Activated naive CD4-positive, alpha-beta T cell treated with anti-CD3 and anti-CD28 coated beads for 36 hours (primary cell): ENCODE measurements at places on chromosomes 6 and 20. TPM values are rescaled to one million over a fixed set of nuclear protein-coding genes. Genes with fewer than 3 reads are reported as not detected.

The TOX2 gene
- total RNA-seq: 1.2 TPM

The DSP gene
- total RNA-seq: not detected

The IYD gene
- total RNA-seq: not detected

The LY86 gene
- 1.8 TPM for total RNA-seq

The EFCAB8 gene
- 0.45 TPM for total RNA-seq

The SMIM13 gene
- total RNA-seq: 7.1 TPM

The IRF4 gene
- total RNA-seq: 500 TPM

The C4A gene
- 3.2 TPM for total RNA-seq

The AVP gene
- total RNA-seq: not detected

The OOEP gene
- total RNA-seq: 0.31 TPM

The NSFL1C gene
- 84.1 TPM for total RNA-seq

The ME1 gene
- not detected for total RNA-seq

The FAM50B gene
- 4.4 TPM for total RNA-seq

The BIRC7 gene
- total RNA-seq: not detected

The COL19A1 gene
- total RNA-seq: not detected

GRCh38 chr6:74939721-74940620 lies 265.9 kb downstream of the COL12A1 start:
- no peak overlapping the region for H3K4me3 ChIP-seq
- H3K36me3 ChIP-seq: no peaks in the 10 kb centered on the region
- no peak overlapping the region for H3K27ac ChIP-seq
- no peaks in the 10 kb centered on the region for H3K4me1 ChIP-seq
- H3K27me3 ChIP-seq: no peaks in the 10 kb centered on the region

DNA sequence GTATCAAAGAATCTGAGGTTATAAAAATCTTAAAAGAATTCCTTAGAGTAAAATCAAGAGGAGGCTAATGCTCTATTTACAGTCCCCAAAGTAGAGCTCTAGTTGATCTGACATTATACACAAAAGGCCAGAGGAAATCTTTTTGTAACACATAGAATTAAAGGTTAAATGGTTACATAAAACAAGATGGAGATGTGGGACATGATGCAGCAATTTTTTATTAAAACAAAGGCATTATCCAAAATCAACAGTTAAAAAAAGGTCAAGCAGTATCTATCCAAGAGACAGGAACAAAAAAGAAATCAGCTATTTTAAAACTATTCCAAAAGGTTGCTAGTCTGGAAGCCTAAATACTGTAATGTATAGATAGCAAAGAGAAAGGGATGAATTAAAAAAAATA lies 20.4 kb downstream of the ELOVL5 start:
- H3K36me3 ChIP-seq: peaks cover 31% of the 10 kb centered on the region
- H3K4me3 ChIP-seq: no peak overlapping the region

GRCh38 chr20:49230021-49230420 lies 10.8 kb downstream of the DDX27 start:
- no peaks in the 10 kb centered on the region for H3K27me3 ChIP-seq
- no peak overlapping the region for H3K27ac ChIP-seq

DNA sequence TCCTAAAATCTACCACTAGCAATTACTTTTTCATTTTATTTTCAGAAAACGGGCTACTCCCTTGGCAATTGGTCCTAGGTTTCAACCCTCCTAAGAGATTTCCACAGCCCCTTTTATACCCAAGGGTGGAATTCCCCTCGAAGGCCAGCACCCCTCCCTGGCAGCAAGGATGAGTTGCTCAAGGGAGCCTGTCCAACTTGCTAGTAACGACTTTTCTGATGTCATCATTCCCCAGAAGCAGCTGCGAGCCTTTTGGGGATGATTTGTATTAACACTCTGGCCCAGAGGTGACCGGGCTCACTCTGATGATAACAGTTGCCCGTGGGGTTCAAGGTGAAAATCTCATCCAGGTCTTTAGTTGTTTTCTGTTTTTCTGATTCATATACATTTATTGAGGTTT lies 30.7 kb upstream of the NAA20 start:
- H3K4me3 ChIP-seq: no peak overlapping the region
- H3K36me3 ChIP-seq: no peaks in the 10 kb centered on the region
- no peaks in the 10 kb centered on the region for H3K27me3 ChIP-seq
- no peak overlapping the region for H3K27ac ChIP-seq
- DNase-seq: no peak

DNA sequence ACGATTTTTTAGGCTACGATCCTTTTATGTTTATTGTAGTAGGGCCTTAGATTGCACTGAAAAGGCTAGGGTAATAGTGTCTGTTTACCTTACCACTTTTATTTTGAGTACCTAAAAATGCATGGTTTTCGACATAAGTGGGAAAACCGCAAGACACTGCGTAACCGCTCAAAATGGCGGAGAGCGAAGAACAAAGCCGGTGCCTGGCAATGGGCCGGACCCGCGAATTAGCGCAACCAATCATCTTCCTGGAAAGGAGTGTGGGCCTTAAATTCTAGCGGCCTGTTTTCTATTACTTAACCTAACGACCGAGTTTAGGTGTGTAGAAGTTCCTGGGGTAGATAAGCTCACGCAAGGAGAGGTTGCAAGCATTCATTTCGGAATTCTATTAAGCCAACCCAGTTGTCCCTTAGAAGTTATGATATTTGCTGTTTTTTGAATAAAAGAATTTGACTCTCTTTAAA lies 118.0 kb downstream of the HFE start:
- H3K36me3 ChIP-seq: peaks cover 2% of the 10 kb centered on the region
- H3K4me1 ChIP-seq: peaks cover 14% of the 10 kb centered on the region
- H3K27ac ChIP-seq: no peak overlapping the region
- H3K4me3 ChIP-seq: no peak overlapping the region
- H3K27me3 ChIP-seq: no peaks in the 10 kb centered on the region

DNA sequence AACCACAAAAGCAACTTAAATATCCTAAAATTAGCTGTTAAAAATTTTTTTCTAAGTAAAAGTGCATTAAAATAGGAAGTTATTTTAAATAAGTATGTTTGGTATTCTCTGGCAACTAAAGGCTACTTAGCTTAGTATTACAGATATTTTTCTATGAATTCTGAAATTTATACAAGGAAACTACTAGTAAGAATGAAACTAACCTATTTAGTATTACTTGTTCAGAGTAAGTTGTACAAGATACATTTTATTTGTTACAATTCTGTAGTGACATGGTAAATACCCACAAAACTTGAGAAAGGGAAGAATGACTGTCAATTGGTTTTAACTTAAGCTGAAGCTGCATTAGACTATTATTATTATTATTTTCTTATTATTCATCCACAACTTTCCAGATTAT lies 6.5 kb downstream of the PHIP start:
- DNase-seq: no peak
- no peak overlapping the region for H3K27ac ChIP-seq
- H3K36me3 ChIP-seq: peaks cover 8% of the 10 kb centered on the region
- H3K27me3 ChIP-seq: no peaks in the 10 kb centered on the region
- peaks cover 54% of the 10 kb centered on the region for H3K4me1 ChIP-seq
- no peak overlapping the region for H3K4me3 ChIP-seq

DNA sequence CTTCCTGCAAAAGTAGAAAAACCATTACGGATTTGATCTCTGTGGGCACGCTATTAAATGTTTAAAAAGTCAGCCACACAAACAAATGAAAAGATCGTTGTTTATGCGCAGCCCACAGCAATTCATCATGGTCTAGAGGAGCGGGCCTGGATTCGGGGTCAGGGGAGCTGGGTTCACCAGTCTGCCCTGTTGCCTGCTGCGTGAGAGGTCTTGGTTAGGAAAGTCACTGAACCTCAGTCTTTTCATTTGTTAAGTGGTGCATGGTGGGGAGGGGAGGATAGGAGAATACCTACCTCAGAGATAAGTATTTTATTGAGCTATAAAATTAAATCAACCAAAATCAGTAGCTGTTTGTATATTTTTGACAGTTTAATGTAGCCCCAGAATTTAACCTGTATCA lies 47.3 kb upstream of the FYN start:
- DNase-seq: no peak
- H3K4me1 ChIP-seq: peaks cover 31% of the 10 kb centered on the region
- no peak overlapping the region for H3K4me3 ChIP-seq
- no peaks in the 10 kb centered on the region for H3K36me3 ChIP-seq

DNA sequence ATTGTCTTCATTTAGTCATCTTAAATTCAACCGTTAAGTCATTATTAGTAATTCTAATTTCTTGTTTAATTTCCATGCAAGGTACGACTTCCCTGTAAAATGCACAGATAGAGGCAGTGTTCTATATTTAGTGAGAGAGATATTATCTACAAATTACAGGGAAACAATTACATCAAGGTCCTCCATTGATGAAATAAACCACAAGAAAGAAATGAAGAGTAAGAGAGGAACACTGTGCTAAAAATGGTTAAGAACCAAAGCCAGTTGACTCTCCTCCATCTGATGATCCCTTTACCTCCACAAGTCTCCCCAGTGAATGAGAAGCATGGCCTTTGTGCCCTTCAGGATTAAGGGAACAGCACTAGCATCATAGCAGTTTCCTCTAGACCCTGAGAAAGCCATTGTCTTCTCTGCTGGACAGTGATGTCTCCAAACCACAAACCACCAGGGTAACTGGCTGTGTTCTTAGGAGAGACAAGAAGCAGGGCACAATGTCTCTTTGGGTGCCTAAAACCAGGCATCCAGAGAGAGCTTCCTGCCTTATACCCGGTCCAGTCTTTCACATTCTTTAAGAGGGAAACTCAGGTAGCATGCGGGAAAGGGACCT lies 38.1 kb downstream of the IRF4 start:
- H3K4me1 ChIP-seq: peaks cover 57% of the 10 kb centered on the region
- no peak overlapping the region for H3K4me3 ChIP-seq
- H3K27me3 ChIP-seq: no peaks in the 10 kb centered on the region

DNA sequence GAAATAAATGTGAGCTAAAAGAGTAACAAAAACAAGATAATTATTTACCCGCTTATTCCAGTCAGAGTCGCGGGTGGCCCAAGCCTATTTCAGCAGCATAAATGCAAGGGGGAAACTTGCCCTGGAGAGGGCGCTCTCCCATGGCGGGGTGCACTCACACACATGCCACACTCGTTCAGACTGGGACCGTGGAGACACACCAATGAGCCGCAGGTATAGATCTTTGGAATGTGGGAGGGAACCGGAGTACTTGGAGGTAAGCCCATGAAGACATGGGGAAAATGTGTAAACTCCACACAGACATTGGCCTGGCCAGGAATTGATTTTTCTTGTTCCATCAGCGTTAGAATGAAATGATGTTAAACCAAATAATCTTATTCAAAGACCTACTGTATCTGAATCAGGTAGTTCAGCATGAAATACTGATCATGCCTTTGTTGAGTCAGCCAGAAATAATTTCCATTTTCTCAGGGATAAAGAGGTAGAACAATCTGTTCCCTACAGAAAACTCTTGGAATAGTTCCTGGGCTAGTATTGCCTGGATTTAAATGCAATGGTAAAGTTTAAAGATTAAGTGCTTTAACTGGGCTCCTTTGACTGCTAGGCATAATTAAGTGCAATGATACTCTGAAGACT lies 191.5 kb downstream of the MCHR2 start:
- H3K4me3 ChIP-seq: no peak overlapping the region
- H3K27ac ChIP-seq: no peak overlapping the region
- H3K27me3 ChIP-seq: peaks cover 8% of the 10 kb centered on the region
- no peaks in the 10 kb centered on the region for H3K4me1 ChIP-seq
- no peak for DNase-seq
- no peaks in the 10 kb centered on the region for H3K36me3 ChIP-seq

DNA sequence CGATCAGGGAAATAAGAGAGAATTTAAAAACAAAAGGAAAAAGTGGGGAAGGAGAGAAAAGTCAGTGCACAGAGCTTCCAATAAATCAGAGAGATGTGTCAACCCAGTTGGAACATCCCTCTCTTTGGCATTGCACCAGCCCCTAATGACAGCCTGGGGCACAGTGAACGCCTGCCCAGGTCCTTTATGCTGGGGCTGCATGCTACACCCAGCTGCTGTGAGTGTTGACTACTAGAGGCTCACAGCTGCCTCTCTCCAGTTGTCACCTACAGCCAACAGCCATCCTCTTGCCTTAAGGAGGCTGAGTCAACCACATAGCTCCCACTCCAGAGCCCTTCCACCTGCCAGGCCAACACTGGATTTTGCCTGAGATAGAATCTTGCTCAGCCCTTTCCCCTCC lies 19.0 kb downstream of the OR2H2 start:
- H3K27me3 ChIP-seq: no peaks in the 10 kb centered on the region
- DNase-seq: no peak
- H3K4me1 ChIP-seq: no peaks in the 10 kb centered on the region

DNA sequence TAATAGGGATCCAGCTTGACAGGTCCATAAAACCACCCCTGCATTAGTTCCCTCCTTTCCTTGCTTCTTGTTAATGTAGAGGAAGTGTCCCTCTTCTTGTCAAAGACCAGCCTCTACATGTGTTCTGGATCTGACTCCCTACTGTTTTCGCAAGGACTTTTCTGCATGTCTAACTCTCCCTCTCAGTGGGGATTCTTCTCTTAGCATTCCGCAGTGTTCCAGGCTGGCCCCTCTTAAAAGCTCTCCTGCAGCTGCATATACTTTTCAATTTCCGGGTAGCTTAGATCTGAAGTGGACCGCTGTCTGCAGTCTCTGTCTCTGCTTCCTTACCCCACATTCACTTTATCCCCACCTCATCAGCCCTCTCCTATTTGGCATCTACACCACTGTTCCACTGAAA lies 96.1 kb upstream of the MAN1A1 start:
- DNase-seq: no peak
- H3K27me3 ChIP-seq: no peaks in the 10 kb centered on the region
- no peak overlapping the region for H3K27ac ChIP-seq
- H3K36me3 ChIP-seq: no peaks in the 10 kb centered on the region
- H3K4me3 ChIP-seq: no peak overlapping the region

DNA sequence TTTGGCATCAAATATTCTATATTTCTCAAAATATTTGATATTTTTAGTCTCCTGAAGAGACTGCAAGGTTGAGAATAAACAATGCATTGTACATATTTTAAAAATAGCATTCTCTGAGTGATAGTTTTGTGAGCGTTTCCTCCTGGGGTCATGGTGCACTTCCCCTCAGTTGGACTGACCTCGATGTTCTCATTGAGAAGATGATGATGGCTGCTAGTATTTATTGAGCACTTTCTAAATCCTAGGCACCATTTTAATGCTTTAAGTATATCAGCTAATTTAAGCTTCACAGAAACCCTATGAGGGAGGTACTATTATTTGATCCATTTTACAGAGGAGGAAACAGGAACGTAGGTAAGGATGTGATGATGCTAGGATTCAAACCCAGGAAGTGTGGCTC lies 18.2 kb downstream of the DSE start:
- H3K27ac ChIP-seq: no peak overlapping the region
- no peak overlapping the region for H3K4me3 ChIP-seq
- H3K4me1 ChIP-seq: peaks cover 21% of the 10 kb centered on the region
- no peak for DNase-seq

DNA sequence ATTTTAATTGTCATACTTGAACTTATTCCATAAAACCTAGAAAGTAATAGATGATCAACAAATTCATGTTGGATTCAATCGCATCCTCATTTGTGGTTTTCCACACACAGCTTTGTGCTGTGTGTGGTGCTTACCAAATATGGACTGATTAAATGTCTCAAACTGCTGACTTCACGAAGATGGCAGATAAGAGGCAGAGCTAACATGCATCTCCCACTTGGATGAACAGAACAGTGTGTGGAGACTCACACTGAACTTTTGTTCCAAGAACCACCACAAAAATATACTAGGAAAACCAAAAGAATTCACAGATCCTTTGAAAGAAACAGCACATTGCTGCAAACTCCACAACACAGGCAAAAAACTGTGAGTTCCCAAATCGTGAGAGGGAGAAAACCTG lies 603.7 kb downstream of the TENT5A start:
- no peak overlapping the region for H3K4me3 ChIP-seq
- no peak for DNase-seq
- no peaks in the 10 kb centered on the region for H3K36me3 ChIP-seq
- H3K27me3 ChIP-seq: no peaks in the 10 kb centered on the region

GRCh38 chr6:26016245-26016962 lies 53.8 kb downstream of the TRIM38 start:
- H3K4me3 ChIP-seq: peak overlapping the region; percentile 74
- H3K27ac ChIP-seq: no peak overlapping the region
- peaks cover 19% of the 10 kb centered on the region for H3K4me1 ChIP-seq
- H3K27me3 ChIP-seq: no peaks in the 10 kb centered on the region
